ENCODE measurements at places on chromosomes 16 and 17.

DNA sequence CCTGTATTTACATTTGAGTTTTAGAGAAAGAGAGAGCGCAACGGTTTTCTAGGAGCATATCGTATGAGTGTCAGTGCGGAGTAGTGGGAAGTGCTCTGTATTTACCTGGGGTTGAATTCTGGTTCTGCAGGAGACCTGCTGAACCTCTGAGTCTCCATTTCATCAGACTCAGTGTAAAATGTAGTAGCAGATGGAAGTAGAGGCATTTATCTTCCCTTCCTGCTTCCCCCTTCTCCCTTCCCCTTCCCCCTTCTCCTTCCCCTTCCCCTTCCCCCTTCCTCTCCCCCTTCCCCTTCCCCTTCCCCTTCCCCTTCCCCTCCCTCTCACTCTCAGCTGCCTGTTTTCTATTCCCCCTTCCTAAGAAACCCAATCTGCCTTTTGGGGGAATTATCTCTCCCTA is 426.9 kb downstream of the NPIPA7 start:
- no peak for DNase-seq

DNA sequence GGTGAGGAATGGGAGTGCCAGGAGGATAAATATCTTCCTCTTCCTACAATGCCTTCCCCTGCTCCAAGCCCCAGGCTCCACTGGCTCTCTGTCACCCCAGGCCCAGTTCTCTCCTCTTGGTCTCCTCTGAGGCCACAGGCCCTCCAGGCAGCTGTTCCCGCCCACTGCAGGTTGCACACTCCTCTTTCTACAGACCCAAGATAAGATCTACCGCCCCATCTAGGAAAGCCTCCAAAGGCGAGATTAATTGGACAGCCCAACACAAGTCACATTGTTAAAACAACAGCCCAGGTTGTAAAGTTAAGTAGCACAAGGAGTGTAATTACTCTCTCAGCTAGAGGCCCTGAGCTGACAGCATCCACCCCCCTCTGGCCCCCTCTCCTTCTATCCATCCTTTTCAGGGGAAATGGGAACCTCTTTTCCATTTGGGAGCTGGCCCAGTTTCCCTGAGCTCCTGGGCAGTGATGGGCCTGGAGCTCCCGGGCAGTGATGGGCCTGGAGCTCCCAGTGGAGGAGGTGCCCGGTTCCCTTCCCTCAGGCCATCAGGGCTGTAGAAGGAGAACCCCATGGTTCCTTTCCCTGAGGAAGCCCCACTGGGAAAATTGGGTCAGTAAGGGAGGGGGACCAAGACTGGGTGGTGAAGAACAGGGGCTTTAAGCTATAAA is 7.3 kb downstream of the DLX4 start:
- DNase-seq = no peak

- DNase-seq = no peak
These were observed 472.4 kb downstream of the PMP22 start for GRCh38 chr17:14792746-14793145.

DNA sequence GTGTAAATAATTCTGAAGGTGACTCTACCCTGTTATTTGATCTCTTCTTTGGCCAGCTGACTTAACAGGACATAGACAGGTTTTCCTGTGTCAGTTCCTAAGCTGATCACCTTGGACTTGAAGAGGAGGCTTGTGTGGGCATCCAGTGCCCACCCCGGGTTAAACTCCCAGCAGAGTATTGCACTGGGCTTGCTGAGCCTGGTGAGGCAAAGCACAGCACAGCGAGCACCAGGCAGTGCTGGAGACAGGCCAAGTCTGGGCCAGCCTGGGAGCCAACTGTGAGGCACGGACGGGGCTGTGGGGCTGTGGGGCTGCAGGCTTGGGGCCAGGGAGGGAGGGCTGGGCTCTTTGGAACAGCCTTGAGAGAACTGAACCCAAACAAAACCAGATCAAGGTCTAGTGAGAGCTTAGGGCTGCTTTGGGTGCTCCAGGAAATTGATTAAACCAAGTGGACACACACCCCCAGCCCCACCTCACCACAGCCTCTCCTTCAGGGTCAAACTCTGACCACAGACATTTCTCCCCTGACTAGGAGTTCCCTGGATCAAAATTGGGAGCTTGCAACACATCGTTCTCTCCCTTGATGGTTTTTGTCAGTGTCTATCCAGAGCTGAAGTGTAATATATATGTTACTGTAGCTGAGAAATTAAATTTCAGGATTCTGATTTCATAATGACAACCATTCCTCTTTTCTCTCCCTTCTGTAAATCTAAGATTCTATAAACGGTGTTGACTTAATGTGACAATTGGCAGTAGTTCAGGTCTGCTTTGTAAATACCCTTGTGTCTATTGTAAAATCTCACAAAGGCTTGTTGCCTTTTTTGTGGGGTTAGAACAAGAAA is 5.1 kb downstream of the STH start:
- no peak for DNase-seq

DNA sequence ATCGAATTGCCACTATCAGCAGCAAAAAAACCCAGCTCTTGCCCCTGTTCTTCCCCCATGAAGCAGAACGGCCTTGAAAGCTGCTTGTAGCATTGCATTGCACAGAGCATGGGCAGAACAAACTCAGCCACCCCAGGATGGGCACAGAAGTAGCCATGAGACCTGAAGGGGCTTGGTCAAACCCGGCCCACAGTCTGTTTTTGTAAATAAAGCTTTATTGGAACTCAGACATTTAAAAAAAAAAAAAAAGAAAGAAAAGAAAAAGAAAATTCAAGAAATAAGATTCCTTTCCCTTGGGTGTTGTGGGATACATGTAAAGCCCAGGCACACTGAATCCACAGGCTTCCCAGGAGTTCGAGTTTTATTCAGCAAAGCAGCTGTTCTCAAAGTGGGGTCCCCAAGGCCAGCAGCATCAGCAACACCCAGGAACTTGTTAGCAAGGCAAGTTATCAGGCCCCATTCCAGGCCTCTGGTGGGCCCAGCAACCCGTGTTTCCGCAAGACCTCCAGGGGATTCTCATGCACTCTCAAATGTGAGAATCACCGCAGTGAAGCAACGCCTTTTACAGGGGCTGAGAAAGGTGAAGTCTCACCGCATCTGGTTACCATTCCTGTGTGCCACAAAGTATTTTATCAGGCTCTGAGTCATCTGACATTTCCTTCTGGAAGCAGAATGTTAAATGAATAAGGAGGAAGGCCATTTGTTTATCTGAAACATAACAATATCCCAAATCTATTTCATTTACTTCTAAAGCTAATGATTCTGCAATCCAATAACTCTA is 108.2 kb downstream of the SLC39A11 start:
- DNase-seq = no peak

- no peak for DNase-seq
These were observed 79.9 kb upstream of the CBX4 start for GRCh38 chr17:79919164-79919585.

GRCh38 chr16:30527635-30528178 is 1.3 kb upstream of the ZNF768 start:
- no peak for DNase-seq

GRCh38 chr16:50944436-50944835 is 202.6 kb downstream of the CYLD start:
- DNase-seq = no peak

GRCh38 chr17:79732804-79733691 is 2.3 kb downstream of the ENPP7 start:
- no peak for DNase-seq

GRCh38 chr17:46818316-46818928 is at the start of gene WNT3:
TSS of gene WNT3 (minus strand) at chr17:46818692. CDS start at chr17:46818597, 95 bp downstream.
- no peak for DNase-seq

- no peak for DNase-seq
These were observed 22.7 kb upstream of the CPSF4L start for GRCh38 chr17:73284354-73284753.

DNA sequence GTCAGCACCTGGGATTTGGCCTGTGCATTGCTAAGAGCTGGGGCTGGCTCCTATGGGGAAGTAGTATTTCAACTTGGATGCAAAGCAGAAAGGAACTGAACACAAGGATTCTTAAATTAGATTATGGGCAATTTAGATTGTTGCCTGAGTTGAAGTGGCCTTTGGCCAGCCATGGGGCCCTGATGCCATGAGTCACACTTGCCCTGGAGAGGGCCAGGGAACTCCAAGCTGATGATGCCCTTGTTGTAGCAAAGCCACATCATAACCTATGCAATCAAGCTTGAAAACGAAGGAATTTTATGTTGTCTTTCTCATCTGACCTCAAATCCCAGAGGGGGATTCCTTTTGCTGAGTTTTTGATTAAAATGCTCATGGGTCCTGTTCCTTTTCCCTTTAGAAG is 3.9 kb upstream of the SPATA32 start:
- no peak for DNase-seq

DNA sequence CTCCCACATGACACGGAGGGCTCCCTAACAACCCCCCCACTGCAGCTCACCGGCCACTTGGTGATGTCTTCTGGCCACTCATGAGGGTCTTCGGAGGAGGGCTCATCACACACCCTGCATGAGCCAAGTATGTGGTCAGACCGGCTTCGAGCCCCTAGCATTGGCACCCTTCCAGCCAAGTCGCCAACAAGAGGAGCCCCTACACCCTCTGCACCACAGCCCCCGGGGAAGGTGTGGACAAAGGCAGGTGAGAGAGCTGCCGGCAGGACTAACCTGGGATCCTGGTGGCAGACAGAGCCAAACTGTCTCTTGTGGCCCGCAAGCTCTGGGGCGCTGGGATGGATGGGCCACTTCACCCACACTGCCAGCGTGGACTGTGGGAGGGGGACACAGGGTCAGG is 6.5 kb downstream of the SNRNP25 start:
- DNase-seq = no peak

- no peak for DNase-seq
These were observed 29.9 kb downstream of the PEMT start for GRCh38 chr17:17561408-17562145.

- DNase-seq = no peak
These were observed 824 bp upstream of the PSME3 start for GRCh38 chr17:42832213-42832933.

DNA sequence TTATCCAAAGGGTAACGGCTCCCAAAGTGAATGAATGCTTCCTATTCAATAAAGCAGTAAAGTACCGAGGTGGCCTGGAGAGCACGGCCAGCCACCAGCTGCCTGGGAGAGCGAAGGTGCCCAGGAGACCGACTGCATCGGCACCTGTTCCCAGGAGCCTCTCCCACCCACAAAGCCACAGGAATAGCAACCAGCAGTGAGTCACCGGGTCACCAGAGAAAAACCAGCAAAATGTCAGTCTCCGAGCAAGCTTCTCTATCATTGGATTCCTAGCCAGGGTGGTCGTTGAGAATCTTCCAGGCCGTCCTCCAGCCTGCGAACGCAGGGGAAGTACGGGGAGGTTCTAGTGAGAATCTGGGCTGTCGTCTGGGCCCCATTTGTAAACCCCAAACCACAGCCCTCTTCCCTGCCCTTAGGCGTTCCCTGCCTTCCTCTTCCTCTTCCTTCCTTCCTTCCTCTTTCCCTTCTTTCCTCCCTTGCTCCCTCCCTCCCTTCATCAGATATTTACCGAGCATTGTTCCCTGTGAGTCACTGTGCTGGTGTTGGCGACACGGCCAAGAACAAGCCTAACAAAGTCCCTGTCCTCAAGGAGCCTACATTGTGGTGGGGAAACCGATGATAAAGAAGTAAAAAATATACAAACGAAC is 114.6 kb downstream of the SLC39A11 start:
- no peak for DNase-seq

DNA sequence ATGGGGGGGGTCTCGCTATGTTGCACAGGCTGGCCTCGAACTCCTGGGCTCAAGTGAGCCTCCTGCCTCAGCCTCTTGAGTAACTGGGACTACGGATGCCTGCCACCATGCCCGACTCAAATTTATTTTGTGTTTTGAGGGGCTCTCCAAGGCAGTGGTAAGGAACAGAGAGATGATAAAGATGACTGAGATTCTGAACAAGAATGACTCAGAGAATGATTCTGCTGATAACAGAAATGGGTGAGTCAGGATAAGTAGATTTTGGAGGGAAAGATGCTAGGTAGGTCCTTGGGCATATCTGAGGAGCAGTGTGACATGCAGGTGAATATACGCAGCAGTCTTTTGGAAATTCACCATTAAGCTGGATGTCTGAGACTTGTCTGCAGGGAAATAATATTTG is 2.6 kb downstream of the TMEM220 start:
- no peak for DNase-seq

DNA sequence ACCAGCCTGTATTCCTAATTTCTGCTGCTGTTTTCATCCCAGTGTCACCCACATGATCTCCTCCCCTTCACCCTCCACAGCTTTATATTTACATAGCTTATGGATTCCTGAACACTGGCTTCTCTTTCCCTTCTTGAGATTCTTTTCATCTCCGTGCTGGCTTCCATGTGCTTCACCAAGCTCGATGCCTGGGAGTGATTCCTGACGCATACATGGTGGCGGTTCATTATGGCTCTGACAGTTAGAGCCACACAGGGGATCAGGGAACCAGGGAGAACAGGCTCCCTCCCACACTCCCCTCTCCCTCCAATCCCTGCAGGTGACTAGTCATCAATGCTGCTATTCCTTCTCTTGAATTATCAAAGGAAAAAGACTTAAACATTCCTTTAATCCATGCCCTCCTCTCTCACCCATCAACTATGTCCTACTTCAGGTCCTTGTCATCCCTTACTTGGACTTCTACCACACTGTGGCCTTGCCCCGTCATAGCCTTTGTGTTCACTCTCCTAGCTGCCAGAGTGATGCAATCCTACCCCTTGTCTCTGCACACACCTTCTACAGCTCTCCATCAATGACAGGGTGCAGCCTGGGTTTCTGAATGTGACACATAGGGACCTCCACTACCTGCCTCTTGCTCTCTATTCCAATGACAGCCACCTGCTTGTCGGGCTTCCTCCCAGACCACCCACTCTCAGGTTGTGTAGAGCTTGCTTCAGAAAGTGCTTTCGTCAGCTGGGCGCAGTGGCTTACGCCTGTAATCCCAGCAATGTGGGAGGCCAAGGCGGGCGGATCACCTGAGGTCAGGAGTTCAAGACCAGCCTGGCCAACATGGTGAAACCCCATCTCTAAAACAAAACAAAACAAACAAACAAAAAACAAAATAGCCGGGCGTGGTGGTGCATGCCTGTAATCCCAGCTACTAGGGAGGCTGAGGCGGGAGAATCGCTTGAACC is 43.6 kb downstream of the MYH13 start:
- no peak for DNase-seq

DNA sequence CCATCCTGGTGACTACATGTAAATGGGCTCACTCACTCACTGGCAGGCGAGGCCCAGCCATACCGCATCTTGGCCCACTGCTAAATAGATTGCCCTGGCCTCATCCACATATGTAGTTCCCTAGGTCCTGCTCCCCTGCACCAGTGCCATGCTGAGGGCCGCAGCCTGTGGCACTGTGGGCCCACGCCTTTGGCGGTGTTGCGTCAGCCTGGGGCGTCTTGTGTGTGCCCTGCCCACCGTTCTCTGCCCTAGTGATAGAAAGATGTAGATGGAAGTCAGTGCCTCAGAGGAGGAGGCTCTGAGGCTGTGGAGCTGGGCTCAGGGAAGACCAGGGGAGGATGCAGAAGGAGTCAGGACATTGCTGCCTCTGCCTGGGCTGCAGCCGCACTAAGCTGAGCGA is 18.9 kb downstream of the C17orf75 start:
- no peak for DNase-seq

- no peak for DNase-seq
These were observed 103.5 kb upstream of the ZNF750 start for GRCh38 chr17:82943339-82943738.

DNA sequence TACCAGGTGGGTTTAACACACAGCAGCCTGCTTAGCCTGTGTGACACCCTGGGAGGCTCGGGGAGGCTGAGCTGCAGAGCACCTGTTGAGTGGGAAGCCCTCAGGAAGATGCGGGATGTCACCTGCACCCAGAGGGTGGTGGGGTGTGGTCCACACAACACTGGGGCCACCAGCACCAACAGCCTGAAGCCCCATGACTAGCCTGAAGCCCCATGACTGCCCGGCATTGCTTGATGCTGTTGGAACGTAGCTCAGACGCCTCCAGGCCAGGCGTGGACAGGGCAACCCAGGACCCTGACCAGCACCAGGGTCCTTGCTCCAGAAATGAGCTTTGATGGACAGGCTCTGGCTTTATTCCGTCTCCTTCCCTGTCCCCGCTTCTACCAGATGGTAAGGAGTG is 76.3 kb upstream of the ZNF469 start:
- DNase-seq = no peak
